ENCODE measurements at places on chromosomes 11 and 22. TPM values are rescaled to one million over a fixed set of nuclear protein-coding genes. Genes with fewer than 3 reads are reported as not detected.

TRIM64C gene
- not detected for total RNA-seq

PHOX2A gene
- not detected for total RNA-seq

GLB1L2 gene
- total RNA-seq, result 8.9 TPM

OR4D5 gene
- total RNA-seq, result not detected

SREBF2 gene
- 245 TPM for total RNA-seq
